ENCODE measurements at places on chromosomes 11 and 22.

- DNase-seq: no peak
Measured at GRCh38 chr11:126156814-126157213, 54.6 kb downstream of the RPUSD4 start.

DNA sequence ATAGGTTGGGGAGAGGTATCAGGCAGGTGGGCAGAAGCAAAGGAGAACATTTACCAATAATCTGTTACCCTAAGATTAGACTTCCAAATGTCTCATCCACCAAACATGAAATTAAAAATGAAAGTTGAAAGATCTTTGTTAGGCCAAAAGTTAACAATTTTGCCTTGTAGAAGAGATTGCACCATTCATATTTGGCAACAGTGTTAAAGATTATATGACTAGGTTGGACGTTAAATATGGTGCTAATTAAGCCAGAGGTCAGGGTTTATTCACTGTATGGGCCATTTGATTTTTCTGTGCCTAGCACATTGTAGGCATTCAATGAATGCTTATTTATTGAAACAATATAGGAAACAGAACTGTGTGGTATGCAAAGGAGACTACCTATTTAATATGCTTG is 126.1 kb upstream of the SLC5A12 start:
- no peak for DNase-seq

DNA sequence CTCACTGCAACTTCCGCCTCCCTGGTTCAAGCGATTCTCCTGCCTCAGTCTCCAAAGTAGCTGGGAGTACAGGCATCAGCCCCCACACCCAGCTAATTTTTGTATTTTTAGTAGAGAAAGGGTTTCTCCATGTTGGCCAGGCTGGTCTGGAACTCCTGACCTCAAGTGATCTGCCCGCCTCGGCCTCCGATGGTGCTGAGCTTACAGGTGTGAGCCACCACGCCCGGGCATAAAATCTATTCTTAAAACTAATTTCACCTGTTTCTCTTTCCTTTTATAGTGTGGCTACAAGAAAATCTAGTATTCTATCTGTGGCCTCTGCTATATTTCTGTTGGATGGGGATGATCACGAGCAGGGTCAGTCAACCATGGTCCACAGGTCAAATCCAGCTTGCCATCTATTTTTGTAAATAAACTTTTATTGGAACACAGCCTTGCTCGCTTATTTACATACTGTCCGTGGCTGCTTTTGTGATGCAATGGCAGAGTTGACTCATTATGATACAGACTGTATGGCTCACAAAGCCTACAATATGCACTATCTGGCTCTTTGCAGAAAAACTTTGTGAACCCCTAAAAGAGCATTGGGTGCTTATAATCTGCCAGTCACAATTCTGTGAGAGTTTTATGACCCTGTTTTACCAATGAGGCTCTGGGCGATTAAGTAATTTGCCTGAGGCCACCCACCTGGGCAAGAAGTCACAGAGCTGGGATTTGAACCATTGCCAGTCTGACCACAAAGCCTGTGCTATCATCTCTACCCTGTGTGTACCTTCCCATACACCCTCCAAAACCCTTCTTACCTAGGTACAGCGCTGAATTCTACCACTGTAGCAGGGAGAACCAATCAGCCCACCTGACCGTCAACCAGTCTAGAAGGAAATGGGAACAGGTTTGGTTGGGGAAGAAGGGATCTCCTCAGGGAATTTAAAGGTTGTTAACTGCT is 28.3 kb downstream of the SLC1A2 start:
- DNase-seq: no peak

- DNase-seq: no peak
Measured at GRCh38 chr11:65290448-65291165, 24.1 kb upstream of the CDC42EP2 start.

DNA sequence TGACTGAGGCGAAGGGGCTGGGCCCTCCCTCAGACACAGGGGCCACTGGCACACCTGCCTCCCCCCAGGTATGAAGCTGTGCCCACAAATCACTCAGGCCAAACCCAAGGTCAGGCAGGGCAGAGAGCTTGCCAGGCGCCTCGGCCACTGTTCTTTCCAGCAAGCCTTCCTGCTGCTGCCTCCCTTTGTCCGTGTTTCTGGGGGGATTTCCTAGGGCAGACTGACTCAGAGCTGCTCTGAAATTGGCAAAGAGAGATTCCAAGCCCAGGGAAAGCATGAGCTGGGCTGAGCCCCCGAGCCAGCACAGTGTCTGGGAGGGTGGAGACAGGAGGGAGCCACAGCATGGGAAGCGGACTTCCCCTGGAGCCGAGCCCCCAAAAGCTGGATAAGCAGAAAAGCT is 33.2 kb downstream of the PPP2R1B start:
- no peak for DNase-seq

GRCh38 chr11:17691550-17691949 is 27.8 kb upstream of the MYOD1 start:
- DNase-seq: no peak

- DNase-seq: no peak
Measured at GRCh38 chr11:118340449-118340848, 2.1 kb downstream of the CD3D start.

DNA sequence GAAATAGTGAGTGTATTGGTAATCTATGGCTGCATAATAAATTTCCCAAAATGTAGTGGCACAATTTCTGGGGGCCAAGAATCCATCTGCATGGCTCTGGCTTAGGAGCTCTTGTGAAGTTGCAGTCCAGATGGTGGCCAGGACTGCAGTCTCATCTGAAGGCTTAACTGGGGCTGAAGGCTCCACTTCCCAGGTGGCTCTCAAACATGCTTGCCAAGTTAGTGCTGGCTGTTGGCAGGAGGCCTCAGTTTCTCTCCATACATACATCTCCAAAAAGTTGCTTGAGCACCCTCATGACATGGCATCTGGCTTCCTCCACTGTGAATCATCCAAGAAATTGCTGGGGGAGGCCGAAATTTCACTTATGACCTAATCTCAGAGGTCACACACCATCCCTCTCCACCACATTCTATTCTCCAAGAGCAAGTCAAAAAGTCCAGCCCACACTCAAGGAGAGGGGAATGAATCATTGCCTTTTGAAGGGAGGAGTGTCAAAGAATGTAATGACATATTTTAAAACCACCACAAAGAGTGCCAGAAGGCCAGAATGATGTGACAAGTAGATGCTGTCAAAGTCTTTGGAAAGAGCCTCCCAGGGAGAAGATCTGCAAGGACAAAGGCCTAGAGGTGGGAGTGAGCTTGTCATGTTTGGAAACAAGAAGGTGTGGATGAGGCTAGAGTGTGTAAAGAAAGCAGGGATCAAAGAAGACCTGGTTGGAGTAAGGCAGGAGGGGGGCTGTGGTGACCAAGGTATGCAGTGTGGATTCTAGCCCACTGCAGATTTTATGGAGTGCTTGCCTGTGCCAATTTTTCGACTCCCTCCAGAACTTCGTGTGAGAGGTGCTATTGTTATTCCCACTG is 566.2 kb downstream of the MIAT start:
- no peak for DNase-seq

- peak; percentile 69 for DNase-seq
Measured at GRCh38 chr11:36149538-36150242, 139.5 kb downstream of the COMMD9 start.
